ENCODE measurements at places on chromosomes 13 and 19.
A peak's percentile ranks its signal among the peaks of the same experiment; 100 is the strongest.

- no peak for DNase-seq
These were observed 19.9 kb upstream of the PNMA8C start for GRCh38 chr19:46448601-46449000.

DNA sequence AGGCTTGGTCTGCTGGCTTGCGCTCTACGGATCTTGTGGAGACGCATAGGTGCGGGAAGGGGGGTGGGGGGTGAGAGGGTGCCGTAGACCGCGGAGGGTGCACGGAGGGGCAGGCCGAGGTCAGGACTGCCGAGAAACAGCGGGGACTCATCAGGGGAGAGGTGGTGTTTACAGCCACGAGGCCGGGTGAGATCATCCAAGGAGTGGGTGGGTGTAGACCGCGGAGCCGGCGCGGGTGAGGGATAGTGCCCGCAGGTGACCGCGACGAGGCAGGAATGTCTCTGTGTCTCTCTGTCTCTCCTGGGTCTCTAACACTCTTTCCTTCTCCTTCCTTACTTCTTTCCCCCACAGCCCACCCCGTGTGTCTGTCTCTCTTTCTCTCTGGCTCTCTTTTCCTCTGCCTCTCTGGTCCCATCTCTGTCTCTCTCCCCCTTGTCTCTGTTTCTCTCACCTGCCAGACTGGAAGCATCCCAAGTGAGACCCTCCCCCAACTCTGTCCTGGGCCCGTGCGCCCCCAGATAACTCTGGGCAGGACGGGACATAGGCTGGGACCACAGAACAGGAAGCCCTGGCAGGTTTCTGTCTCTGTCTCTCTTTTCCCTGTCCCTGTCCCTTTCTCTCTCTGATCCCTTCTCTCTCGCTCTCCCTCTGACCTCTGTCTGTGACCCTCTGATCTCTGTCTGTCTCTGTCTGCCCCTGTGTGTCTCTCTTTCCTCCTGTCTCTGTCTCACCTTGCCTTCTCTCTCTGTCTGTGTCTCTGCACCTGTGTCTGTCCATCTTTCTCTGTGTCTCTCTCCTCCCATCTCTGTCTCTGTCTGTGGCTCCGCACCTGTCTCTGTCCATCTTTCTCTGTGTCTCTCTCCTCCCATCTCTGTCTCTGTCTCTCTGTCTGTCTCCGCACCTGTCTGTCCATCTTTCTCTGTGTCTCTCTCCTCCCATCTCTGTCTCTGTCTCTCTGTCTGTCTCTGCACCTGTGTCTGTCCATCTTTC, 1.8 kb upstream of the KLK4 start:
- no peak for DNase-seq

- no peak for DNase-seq
These were observed 16.6 kb downstream of the GPR12 start for GRCh38 chr13:26743971-26744370.

- peak; percentile 38 for DNase-seq
These were observed 44.6 kb downstream of the ZNF787 start for GRCh38 chr19:56076498-56076897.

DNA sequence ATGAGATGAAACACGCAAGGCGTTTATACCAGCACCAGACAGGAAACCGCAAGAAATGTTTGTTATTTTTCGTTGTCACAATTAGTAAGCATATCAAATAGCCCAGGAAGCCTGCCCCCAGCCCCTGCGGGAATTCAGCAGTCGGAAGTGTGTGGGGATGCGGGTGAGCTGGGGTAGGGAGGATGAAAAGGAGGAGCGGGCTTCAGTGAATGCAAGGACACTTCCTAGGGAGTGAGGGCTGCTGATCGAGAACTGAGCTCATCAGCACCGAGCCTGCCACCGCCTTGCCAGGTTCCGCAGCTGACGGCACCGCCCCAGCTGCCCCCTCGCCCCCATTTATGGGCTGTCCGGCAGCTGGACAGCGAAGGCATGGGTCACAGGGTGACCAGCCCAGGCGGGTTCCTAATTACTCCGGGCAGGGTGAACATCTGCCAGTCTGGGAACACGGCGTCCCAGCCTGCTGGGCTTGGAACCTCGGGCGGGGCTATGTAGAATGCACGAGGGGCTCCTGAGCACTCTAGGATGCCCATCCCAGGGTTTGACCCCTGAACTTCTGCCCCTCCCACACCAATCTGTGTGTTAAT, 1.6 kb upstream of the BEST2 start:
- DNase-seq, result no peak

DNA sequence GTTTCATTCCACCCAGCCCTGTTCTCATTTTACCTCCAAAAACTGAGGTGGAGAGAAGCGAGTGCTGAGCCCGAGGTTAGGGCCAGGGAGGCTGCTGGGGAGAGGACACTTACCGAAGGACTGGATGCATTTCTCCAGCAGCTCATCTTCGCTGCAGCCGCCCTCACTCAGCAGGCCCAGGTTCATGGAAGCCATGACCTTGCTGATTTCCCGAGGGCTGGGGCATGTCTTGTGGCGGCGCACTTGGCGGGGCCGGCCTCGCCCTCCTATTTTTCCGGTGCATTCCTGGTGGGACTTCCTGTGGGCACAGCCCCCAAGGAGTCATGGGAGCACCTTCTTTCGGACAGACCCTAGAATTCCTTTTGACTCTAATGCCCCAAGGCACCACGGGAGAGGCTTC, 4.2 kb downstream of the RASGRP4 start:
- DNase-seq, result no peak

DNA sequence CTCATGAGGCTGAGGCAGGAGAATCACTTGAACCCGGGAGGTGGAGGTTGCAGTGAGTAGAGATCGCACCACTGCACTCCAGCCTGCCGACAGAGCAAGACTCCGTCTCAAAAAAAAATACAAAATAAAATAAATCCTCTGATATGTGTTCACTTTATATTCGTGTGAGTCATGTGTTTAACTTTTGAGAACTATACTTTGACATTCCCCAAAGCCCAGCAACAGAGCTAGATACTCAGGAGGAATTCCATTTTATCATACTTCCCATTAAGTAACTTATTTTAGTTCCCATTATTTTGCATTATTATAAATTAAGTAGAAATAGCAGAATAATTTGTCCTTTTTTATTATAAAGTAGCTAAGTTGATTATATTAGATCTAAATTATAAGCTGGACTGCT, 3.3 kb upstream of the CHAMP1 start:
- no peak for DNase-seq

GRCh38 chr13:76651286-76651685, 234.9 kb downstream of the KCTD12 start:
- no peak for DNase-seq

DNA sequence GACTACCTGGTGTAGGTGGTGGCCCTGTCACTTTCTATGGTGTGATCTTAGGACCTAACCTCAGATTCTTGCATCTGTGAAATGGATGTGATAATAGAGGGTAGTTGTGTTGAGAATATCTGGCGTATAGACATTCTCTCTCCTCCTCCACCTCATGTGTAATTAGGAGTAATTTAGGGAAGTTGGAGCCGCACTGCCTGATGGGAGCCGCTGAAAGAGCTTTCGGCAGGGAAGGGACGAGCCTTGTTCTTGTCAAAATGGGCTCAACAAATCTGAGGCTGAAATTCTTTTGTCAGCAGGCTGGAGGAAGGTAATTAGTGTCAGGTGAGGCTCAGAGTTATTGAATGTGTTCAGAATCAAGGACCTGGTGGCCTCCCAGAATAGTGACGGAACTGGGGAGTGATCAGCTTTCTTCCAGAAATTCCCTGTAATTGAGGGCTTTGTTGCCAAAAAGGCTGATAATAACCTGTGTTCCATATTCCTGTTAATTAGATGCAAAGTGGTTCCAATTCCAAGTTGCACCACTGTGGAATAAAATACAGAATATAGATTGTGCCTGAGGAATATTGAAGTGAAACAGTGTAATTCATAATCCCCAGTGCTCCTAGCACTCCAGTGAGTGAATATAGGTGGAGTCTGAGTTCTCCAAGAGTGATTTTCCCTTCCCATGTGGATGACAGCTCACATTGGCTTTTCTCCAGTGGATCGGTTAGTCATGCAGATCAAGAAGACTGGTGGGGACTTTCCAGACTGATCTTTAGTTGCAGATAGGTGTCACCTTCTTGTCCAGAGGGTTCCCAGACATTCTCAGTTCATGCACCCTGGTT, 47.5 kb downstream of the SPATA13 start:
- no peak for DNase-seq

DNA sequence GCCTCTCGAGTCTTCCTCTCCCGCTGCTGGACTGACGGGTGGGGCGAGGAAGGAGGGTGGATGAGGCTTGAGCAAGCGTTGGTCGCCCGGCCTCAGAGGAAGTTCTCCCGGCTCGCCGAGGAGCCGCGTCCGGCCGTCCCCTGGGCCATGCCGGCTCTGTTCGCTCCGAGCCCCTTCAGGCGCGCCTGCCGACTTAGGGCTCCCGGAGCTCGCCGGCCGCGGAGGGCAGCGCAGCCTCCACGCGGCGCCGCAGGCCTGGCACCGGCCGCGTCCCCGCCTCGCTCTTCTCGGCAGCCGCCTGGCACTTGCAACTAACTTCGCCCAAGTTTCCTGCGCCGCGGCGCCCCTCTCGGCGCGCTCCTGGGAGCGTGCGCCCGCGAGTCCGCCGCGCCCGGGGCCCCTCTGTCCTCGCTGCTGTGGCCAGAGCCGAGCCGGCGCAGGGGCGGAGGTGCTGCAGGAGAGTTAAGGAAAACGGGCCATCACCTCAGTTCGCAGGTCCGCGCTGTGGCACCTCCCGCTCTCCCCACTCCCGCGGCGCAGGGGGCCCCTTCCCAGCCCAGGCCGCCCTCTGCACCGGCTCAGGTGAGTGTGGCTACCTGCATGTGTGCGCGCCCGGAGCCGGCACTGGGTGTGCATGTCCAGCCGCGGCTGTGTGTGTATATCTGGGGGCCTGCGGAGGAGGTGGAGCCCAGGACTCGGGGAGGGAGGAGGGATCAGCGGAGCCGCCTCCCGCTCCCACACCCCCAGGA, 641 bp upstream of the SOX21 start:
- no peak for DNase-seq

DNA sequence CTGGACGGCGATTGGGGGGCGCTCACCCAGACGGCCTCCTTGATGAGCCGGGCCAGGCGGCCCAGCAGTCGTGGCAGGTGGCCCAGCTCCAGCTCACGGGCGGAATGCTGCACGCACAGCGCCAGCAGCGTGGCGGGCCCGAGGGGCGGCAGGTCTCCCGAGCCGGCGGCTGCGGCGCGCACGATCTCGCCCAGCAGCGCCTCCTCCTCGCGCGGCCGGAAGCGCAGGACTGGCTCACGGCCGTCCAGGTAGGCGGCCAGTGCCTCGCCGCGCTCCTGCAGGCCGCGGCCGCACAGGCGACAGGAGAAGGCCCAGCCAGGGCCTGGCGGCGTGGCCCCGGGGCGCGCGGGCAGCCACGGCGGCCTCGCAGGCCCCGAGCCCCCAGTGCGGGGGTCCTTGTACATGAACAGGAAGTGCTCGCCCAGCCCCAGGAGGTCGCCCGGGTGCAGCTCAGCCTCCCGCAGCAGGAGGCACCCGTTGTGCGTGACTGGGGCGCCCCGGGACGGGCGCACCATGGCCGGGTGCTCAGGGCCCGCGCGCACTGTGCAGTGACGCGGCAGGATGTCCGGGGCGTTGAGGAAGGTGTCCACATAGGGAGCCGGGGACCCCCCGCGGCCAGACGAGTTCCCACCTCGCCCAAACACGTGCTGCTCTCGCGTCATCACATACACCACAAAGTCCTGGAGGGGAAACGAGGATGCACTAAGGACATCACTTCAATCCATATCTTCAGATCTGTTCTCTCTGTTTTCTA, 9.6 kb upstream of the MAMSTR start:
- no peak for DNase-seq

DNA sequence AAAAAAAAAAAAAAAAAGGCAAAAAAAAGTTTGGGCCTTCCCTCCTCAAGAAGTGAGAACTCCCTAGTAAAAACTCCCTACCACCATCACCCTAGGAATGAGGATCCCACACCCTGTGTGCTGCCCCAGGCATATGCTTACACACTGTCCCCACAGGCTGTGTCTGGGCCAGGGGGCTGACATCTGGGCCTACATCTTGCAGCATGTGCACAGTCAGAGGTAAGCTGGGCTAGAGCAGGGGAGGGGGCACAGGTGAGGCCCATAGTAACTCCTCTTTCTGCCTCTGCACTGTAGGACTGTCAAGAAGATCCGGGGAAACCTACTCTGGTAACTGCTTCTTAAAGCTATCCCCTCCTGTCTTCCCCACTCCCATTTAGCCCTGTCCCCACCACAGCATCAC, 1.0 kb downstream of the HAUS5 start:
- DNase-seq, result no peak

DNA sequence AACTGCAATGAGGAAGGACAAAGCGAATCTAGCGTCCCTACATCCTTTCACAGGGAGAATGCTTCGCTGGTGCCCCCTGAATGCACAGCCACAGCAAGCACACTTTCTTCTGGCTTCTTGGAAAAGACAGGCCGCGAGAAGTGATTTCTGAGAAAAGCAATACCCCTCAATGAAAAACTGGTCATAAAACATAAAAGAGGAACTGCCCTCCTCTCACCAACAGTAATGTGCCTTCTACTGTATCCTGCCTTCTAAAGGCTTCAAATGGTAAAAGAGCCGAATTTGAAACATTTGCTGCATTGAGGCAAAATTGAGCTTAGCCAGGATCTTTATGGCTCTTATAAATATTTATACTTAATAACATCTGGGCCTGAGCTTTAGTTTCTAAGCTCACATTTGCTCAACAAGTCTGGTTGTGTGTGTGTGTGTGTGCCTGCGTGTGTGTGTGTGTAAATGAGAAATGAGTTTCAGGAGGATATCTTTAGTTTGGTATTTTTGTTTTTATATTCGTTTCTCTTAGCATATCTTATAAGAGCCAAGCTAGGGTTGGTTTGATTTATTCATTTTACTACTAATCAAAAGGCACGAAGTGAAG, 246.1 kb upstream of the MAB21L1 start:
- DNase-seq, result no peak

- no peak for DNase-seq
These were observed 31.3 kb upstream of the FGF9 start for GRCh38 chr13:21639561-21639960.

- DNase-seq, result peak; percentile 12
These were observed 91.8 kb downstream of the UBL3 start for GRCh38 chr13:29758531-29759114.
